Fibroblast of skin of right biceps (primary cell): ENCODE measurements at places on chromosomes 5 and 9.
A peak's percentile ranks its signal among the peaks of the same experiment; 100 is the strongest.

GRCh38 chr5:134545070-134545868 lies 19.8 kb downstream of the JADE2 start:
- DNase-seq, result peak; percentile 47

DNA sequence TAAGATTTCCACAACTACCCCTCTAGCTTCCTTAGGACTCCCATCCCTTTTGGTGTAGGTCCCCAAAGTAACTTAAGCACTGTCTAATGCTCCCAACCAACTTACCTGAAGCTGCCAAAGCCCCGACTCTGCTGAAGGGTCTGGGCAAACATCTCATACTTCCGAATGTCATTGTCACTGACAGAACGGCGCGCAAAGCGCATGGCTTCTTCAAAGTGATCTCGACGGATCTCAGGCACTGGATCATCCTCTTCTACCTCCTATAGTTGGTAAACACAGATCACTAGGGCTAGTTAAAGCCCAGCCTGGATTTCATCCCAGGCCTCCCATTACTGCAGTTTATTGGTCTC lies 15.2 kb downstream of the VCP start:
- no peak for DNase-seq

DNA sequence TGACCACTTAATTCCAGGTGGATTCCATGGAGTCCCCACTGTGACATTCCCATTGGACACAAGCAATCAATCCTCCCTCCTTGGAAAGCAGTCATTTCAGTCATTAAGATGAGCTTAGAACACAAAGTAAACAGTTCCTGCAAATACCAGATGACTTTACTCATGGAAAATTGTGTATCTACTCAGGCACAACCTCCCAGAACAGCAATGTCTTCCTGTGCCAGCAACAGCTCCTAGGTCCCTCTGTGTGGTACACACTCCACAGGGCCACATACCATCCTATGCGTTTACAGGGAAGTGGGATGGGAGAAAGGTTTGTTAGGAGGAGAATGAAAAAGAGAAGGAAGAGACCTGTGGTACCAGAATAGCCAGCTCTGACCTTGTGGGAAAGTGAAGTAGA lies 53.7 kb downstream of the MTMR12 start:
- no peak for DNase-seq

DNA sequence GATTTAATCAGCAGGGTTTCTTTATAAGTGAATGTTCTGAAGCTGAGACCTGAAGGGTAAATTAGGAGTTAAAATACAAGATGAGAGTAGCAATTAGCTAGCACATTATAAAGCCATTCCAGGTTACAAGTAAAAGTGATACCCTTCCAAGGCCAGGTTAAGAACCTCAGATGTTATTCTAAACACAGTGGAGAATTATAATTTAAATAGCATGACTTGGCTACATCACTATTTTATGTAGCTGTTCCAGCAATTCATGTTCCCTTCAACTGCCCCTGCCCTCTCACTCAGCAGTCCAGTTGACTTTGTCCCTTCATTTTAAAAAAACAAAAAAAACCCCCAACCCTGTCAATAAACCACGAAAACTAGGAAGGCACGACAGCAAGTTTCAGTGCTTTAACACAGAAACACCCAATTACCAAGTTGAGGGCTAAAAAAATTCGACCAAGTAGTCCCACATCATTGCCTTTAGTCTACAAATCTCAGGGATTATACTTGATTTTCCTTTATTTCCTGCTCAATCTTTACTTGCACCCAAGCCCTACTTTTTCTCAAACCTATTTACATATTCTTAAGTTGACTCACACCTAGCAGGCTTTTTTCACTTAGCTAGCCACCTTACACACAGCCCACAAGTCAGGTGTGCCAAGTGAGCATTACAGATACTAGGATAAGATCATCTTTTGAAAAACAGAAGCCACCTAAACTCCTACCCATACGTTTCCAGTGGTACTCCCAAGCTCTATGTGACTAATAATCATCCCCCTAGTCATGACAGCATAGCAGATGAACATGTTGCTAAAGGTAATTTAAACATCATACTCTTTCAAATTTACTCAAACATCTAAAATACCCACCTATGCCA lies 3.4 kb downstream of the RPL37 start:
- no peak for DNase-seq
